ENCODE measurements at places on chromosomes 7 and 10.

GRCh38 chr10:75999001-75999400, 567.6 kb downstream of the LRMDA start:
- no peak for DNase-seq

DNA sequence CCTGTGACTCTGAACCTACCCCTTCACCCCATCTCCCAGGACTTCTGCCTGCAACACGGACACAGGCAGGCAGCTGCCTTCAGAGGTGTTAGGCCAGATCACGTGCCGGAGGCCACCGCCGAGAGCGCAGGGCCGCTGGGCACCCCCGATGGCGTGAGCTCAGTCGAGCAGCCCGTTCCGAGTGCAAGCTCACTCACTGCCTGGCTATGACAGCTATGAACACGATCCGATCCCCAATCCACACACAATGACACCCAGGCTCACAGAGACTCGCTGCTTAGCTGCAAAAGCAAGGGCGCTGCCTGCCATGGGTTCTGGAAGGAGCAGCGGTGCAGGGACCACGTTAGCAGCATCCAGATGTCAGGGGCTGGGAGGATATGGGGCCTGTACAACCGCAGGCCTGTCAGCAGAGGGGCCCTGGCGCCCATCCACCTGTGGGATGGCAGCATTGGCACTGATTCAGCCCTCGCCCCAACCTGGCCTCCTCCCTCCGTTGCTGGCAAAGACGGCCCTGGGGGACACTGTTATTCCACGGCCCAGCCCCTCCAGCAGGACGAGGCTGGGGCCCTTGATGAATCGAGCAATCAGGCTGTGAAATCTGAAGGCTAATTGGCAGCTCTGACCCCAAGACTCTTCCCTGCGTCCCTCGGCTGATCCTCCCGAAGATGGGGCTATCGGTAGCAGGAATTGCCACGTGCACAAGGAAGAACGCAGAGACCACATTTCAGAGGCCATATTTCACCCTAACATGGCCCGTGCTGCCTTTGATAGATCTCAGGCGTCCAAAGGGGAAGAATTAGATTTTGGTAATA, 230.1 kb downstream of the ELFN1 start:
- no peak for DNase-seq

GRCh38 chr7:55469271-55469681, 103.0 kb downstream of the VOPP1 start:
- DNase-seq: peak; percentile 59

GRCh38 chr10:108684431-108684830, 1238.9 kb downstream of the XPNPEP1 start:
- no peak for DNase-seq

GRCh38 chr10:80276335-80276734, 13.1 kb downstream of the MAT1A start:
- no peak for DNase-seq

DNA sequence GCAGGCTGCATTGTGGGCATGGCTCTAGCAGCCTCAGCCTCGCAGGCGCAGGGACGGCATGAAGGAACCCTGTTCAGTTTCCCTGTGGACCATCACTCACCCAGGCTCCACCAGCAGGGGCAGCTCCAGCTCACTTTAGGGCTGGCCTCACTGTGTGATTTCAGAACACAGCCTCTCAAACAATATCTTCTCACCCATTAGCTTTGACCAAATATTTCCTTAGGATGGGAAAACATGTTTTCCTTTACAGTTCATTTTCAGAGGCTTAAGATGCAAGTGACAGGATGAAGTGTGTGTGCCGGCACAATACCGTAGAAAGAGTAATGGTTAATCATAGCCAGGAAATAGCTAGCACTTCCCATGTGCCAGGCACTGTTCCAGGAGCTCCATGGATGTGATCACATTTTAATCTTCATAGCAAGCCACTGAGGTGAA, 58.2 kb downstream of the LANCL2 start:
- DNase-seq: no peak

DNA sequence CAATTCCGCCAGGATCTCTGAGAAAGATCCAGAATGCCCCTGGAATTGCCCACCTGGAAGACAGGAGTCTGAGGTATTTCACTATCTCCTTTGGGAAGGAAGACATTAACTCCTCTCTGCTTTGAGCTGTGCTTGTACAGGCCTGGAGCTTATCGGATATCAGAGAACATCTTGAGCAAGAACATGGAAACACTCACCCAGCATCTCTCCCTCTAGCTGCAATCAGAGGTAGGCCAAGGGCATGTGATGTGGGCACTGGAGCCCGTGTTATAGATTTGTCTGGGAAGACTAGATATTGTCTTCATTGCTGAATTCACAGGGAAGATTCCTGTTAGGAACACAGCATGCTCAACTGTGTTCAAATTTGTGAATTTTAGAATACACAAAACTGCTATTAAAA, 233.9 kb downstream of the PHF14 start:
- no peak for DNase-seq

DNA sequence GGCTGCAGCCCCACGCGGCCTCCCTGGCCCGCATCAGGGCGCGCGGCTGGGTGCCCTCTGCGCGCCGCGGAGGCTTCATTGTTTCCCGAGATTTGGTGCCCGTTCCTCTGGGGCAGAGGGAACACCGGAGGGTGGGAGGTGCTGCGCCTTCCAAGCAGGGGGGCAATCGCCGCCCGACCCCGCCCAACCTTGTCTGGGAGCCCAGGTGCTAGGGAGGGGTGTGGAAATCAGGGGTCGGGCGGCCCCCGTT, 1.0 kb upstream of the NRP1 start:
- DNase-seq: no peak

- DNase-seq: no peak
Observed at GRCh38 chr7:110373416-110373815, 717.5 kb upstream of the LRRN3 start.

GRCh38 chr7:137386966-137387365, 43.4 kb upstream of the PTN start:
- no peak for DNase-seq

DNA sequence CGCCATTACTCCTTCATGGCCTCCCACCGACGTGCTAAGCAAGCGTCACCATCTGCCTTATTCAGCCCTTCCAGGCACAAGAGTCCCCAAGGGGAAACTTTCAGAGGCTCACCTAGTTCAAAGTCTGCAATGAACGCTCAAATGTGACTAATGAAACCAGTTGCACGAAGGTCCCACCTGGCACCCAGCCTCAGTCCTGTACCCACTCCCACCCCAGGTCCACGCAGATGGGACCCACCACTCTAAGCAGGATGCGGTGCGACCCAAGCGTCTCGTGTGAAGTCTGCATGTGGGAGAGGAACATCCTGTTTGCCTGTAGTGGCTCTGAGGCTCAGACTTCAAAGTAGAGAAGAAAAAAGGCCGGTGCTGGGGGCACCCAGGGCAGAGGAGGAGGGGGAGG, 40.3 kb downstream of the RGS10 start:
- DNase-seq: peak; percentile 81

DNA sequence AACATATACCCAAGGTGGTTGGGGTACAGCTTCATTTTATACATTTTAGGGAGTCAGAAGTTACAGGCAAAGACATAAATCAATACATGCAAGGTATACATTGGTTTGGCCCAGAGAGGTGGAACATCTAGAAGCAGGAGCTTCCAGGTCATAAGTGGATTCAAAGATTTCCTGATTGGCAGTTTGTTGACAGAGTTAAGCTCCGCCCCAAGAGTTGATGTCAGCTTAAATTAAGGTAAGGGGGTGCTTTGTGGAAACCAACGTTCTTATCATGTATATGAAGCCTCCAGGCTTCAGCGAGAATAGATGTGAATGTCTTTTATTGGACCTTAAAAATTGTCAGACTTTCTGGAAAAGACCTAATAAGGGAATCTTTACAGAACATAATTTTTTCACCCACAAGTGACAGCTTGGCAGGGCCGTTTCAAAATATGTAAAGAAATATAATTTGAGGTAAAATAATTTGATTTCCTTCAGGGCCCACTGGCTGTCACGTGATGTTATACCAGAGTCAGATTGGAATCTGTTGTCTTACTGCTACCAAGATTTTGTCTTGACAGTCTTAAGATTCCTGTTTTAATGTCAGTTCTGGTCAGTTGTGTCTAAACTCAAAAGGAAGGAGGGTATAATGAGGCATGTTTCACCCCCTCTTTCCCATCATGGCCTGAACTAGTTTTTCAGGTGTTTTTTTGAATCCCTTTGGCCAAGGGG, 6.3 kb upstream of the PANK1 start:
- DNase-seq: no peak

- DNase-seq: no peak
Observed at GRCh38 chr7:130409712-130410072, 29.4 kb downstream of the CPA1 start.

GRCh38 chr7:6165075-6165474, 107.3 kb downstream of the CYTH3 start:
- no peak for DNase-seq

DNA sequence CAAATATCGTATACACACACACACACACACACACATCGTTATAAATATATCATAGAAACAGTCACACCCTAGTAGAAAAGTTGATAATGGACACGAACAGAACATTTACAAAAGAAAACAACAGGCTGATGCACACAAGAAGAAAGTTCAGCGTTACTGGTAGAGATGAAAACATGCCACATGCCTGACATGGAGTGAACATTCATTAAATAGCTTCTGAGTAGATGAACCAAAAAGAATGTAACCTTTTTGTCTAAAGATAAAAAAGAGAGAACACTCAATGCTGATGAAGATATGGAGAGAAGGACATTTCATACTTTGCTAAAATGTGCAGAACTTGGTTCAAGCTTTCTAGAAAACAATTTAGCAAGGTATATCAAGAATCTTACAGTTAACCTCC, 173.4 kb upstream of the KLF14 start:
- DNase-seq: no peak

- DNase-seq: no peak
Observed at GRCh38 chr10:51878695-51879094, 179.3 kb upstream of the CSTF2T start.

DNA sequence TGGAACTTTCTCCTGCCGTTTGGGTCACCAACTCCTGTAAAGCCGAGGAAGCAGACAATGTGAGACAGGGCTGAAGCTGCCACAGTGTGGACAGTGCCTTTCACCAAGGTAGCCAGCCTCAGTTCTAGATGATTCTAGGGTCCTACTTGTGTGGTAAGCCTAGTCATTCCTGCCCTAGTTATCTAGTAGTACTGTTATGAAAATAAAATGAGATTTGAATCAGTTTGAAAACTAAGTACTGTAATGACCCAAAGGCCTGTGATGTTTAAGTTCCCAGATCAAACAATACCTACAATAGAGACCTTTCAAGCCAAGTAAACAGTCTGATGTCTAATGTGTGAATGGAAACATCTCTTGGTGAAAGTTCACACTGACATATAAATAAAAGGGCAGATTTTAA, 37.1 kb downstream of the POLL start:
- DNase-seq: no peak

GRCh38 chr10:101014230-101014884, 14.7 kb downstream of the LZTS2 start:
- peak; percentile 79 for DNase-seq

DNA sequence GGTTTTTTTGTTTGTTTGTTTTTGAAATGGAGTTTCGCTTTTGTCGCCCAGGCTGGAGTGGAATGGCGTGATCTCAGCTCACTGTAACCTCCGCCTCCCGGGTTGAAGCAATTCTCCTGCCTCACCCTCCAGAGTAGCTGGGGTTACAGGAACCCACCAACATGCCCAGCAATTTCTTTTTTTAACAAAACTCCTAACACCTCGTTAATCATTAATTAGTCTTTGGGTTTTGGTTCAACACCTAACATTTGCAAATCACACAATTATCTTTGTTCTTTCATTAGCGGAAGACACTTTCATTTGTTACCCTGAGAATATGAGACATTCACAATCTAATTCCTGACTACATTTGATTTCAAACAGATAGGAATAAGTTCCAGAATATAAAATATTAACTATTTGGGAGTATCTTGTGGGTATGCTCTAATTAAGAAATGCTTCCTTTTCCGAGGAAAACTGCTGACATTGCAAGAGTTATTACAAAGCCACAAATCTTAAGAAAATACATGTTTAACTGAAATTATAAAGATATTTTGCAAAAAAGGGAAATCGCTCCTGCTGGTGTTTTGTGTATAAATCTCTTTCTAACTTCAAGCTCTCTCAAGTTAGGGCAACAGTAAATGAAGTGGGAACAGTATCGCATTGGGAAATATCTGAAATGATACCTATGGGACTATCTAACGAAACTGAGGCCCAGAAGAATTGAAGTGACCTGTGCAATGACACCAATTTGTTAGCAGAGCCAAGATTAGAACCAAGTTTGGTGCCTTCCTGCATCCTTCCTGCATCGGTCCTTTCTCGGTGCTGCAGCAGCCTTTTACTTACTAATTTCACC, 1.2 kb upstream of the LSM8 start:
- DNase-seq: no peak

GRCh38 chr10:62637249-62638061, 167.1 kb upstream of the ADO start:
- DNase-seq: peak; percentile 81

GRCh38 chr7:123864436-123864835, 19.5 kb downstream of the HYAL4 start:
- no peak for DNase-seq

DNA sequence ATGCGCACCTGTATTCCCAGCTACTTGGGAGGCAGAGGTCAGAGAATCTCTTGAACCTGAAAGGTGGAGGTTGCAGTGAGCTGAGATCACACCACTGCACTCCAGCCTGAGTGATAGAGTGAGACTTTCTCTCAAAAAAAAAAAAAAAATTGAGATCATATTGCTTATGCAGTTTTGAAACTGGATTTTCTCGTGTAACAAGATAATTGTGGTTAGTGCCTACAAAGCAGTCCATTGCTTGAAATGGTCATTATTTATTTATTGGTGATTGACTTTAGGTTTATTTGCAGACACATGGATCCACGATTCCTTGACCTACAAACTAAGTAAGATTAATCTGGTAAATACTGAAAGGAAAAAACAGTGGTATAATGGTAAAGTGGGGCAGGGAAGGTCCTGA, 149.8 kb downstream of the TAX1BP1 start:
- DNase-seq: no peak

- no peak for DNase-seq
Observed at GRCh38 chr7:153392726-153393125, 633.2 kb downstream of the ACTR3B start.

DNA sequence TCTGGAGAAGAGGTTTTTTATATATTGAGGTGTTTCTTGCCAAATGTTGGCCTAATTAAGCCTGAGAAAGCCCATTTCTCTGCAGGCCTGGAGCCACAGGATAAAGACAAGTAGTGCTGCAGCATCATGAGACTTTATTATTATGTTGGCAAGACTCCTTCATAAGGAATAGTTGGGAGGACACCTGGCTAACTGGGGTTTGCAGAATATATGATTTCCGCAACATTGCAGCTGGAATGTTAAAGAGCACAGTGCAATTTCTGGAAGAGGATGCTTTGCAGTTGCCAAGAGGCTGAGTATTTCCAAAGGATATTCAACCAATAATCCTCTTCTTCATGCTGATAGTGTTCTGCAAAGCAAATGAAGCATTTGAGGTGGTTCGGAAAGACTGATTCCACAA, 1512.8 kb upstream of the LRRTM3 start:
- DNase-seq: no peak

- no peak for DNase-seq
Observed at GRCh38 chr7:112370436-112370835, 79.8 kb upstream of the IFRD1 start.

- DNase-seq: peak; percentile 4
Observed at GRCh38 chr10:51063659-51064535, 10.4 kb upstream of the PRKG1 start.

GRCh38 chr7:155860461-155860839, 48.2 kb upstream of the SHH start:
- DNase-seq: no peak
